ENCODE measurements at places on chromosomes 12 and 14.

DNA sequence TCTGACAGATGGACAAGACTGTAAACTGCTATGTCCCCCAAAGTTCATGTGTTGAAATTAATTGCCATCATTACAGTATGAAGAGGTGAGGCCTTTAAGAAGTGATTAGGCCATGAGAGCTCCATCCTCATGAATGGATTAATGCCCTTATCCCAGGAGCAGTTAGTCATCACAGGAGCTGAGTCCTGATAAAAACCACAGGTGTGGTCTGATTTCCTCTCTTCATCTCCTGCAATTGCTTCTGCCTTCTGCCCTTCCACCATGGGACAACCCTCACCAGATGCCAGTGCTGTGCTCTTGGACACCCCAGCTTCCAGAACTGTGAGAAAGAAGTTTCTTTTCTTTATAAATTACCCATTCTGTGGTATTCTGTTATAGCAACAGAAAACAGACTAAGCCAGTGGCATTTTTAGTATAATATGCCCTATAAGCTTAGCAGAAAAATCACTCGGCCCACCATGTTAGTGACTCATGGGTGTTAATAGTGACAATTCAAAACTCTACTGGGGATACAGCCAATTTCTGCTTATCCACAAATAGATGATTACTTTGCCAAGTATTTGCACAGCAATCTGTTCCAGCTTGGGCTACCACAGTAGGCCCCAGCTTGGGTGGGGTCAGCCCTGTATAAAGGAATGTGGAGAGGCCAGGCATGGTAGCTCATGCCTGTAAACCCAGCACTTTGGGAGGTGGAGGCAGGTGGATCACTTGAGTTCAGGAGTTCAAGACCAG lies 129.0 kb upstream of the BCL2L14 start:
- no peak for DNase-seq

DNA sequence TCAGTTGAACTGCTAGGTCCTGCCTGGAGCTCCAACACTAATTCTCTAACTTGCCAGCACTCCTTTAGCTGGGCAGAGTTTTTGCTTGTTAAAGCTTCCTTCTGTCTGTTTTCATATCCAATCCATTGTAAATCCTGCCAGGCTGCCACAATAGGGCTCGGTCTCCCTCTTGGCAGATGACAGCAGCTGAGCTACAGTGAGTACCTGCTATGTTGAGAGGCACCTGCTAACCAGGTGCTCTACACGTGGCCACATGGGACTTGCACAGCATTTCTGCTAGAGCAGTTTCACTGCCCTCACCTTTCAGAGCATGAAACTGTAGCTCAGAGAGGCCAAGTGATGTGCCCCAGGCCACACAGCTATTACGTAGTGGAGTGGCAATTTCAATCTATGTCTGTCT lies 106.6 kb upstream of the NOS1 start:
- no peak for DNase-seq

- no peak for DNase-seq
Measured at GRCh38 chr14:64409126-64409920, 21.2 kb downstream of the MTHFD1 start.

GRCh38 chr12:109462868-109463692 lies 14.0 kb downstream of the KCTD10 start:
- no peak for DNase-seq

GRCh38 chr14:71720978-71721624 lies 211.1 kb upstream of the RGS6 start:
- DNase-seq, result no peak

DNA sequence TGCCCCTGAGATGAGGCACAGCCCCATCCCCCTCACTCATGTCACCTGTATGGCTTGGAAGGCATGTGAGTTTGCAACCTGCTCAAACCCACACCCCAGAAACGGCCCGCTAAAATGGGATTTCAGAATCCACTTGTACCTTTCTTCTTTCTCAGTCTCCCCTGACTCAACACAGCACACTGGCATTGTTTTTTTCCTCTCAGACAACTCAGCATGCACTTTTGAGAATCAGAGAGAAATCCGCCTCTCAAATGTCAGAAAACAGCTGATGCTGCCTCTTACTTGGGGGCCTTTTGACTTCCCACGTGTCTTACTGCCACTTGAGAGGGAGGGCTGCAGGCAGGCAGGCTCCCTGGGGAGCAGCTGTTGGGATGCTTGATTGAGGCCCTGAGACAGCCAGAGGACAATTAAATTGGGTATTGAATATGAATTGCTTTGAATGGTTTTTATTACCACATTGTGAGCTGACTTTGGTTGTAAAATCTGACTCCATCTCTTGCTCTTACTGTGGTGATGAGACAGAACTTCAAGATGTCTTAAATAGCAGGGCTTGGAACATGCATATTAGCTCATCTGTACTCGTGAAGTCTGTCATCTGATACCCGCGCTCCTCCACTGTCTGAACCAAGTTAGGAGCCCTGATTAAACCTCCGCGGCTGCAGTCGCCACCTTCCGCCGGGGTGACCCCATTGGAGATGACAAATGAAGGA lies 96.6 kb downstream of the APAF1 start:
- DNase-seq, result no peak

DNA sequence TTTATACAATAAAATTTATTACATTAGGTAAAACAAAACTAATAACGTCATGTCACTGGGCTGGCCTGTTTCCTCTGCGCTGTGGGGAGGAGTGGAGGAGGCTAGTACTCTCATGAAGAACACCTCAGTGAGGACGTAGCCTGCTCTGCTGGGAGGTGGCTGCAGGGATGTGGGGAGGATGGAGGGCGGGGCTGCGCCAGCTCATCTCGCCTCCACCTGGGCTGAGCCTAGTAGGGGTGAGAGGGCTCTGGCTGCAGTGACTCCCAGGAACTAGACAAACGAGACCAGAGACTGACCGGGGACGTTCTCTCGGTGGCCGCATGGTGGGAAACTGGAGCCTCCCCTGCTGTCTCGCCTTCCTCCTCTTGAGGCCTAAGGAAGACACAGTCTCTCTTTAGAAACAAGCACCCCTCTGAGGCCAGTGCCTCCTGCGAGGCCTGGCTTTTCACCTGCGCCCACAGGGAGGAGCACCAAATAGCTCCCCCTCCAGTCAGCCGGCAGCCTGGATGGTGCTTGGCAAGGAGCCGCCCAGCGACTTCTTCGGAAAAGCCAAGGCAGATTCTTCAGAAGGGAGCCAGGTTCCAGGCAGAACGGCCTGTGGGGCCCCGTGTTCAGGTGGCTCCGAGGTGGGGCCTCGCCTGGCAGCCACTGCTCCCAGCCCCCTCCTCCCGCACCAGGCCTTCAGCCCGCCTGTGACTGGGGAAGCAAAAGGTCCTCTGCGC lies 62.4 kb downstream of the PLEKHG3 start:
- DNase-seq, result no peak

DNA sequence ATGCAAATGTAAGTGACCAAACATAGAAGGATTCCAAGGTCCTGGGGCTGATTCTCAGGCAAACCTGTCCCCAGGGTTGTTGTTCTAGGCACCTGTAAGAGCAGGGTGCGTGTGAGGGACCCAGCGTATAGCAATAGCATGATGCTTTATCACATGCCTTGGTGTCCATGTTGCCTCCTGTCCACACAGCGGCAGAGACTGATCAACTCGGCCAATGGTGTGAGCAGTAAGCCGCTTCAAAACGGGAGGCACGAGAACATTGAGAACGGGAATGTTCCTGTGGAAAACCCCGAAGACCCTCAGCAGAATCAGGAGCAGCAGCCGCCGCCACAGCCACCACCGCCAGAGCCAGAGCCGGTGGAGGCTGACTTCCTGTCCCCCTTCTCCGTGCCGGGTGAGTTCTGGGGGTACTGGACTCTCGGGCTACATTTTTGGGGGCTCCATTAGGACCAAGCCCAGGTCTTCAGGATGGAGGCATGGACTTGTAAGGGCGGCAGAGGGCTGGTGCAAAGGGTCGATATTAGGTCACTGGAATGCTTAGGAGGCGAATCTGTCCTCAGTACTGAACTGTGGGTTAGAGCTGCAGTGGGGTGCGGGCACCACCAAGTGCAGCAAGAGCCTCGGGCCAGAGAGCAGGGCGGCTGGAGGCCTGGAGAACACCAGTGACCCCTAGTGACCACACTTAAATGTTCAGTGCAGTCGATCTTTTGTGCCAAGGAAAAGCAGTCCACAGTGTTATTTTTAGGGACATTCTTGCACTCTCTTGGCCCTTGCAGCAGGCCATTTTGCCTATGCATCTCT lies 57.2 kb upstream of the RIN3 start:
- no peak for DNase-seq

DNA sequence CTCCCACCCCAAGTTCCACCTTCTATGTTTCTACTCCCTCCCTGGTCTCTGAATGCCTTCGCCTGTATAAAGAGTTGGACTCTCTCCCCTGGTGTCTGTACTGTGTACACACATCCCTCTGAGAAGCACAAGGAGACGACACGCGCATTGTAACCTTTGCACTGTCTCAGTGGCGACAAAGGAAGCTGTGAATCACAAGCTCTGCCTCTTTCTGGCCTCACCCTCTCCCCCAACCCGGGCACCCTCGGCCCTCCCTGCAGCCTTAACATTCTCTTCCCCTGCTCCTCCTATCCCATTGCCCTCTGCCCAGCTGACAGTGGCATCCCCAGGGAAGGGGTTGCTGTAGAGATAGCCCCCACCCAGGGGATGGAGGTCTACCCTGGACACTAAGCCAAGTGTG lies 2.5 kb upstream of the SMARCD1 start:
- DNase-seq, result no peak

- no peak for DNase-seq
Measured at GRCh38 chr12:104215638-104216297, at the start of gene TXNRD1. TXNRD1 (plus strand) TSS chr12:104215779; CDS start chr12:104215803, 24 bp downstream.

DNA sequence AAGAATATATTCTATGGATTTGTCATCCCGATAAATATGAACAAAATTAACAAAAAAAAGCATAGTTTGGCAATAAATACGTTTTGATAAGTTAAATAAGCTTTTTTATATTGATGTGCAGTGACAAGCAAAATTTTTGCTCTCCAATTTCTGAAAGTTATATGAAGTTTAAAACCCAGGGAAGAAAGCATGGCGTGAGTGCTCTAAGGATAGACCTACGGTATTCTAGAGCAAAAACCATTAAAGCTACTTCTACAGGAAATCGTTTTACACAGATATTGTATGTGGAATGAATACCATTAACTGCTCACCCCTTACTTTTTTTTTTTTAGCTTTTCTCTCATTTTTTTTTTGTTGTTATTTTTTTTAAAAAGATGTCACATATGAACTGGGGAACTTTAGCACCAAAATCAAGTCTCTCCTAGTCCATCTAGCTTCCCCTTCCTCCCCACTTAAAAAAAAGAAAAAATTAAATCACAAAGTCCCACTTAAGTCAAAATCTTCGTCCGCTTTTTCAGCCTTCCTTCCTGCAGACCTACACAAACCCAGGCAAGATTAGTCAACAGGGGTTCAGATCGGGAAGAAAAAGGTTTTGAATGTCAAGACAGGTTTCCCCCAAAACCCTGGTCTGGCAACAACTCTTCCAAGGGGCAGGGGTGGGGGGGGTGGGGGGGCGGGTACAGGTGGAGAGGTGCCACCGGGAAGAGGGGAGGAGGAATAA lies 4.4 kb downstream of the ZFP36L1 start:
- no peak for DNase-seq

DNA sequence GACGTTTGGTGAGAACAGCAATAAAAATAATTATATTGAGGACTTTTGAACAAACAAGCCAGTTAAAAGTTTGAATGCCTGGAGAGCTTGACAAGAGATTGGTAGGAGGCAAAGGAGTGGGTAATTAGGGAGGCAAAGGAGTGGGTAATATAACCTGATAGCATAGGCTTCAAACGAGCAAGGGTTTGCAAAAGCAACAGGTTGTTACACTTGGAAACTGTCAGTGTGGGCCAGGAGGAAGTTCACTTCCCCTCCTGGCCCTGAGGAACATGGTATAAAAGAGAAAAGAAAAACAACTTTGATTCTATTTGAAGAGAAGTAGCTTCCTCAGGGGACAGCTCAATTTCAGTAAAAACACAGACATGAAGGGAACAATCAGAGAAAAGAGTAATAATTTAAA lies 121.7 kb downstream of the CCER1 start:
- no peak for DNase-seq

GRCh38 chr12:25558586-25558985 lies 5.5 kb upstream of the LMNTD1 start:
- no peak for DNase-seq

DNA sequence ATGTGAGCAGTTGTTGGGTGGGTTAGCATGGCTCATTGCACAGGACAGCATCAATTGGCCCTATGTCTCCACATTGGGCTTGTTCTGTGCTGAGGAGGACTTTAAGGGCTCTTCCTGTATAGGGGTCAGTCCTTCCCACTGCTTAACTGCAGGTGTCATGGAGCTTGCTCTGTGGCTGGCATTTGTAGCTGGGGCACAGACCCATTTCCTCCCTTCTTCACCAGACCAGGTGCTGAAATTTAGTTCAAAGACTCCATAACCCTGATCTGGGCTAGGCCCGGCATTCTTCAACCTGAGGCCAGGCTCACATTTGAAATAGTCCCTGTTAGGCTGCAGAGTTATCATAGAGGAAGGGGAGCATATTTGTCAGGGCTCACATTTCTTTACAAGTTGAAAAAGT lies 12.8 kb downstream of the CHST11 start:
- DNase-seq, result no peak

- DNase-seq, result no peak
Measured at GRCh38 chr12:14995583-14996425, 23.0 kb downstream of the PDE6H start.

DNA sequence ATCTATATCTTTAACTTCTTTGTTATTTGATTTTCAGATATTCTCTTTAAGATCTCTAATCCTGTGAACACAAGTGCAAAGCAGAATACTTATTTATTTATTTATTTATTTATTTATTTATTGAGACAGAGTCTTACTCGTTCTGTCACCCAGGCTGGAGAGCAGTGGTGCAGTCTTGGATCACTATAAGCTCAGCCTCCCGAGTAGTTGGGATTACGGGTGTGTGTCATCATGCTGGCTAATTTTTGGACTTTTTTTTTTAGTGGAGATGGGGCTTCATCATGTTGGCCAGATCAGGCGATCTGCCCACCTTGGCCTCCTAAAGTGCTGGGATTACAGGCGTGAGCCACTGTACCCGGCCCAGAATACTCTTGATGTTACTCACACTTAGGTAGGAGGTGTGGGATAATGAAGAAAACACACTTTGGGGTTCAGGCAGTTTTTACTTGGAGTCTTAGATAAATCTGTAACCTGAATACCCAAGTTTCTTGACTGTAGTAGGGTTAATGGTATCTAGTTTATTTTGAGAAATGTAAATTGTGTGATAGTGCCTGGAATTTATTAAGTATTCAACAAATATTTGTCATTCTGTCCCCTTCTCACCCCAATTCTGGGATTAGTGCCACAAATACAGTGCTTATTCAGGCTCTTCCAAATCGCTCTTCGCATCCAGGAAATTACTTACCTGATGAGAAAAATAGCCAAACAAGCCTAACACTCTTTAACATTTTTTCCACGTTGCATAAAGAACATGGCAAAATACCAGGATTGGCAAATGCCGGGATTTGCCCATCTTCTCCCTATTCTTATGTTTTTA lies 33.0 kb downstream of the METAP2 start:
- no peak for DNase-seq

- no peak for DNase-seq
Measured at GRCh38 chr12:4024701-4025100, 151.5 kb upstream of the PARP11 start.
